ENCODE measurements at places on chromosomes 1 and 21.
A peak's percentile ranks its signal among the peaks of the same experiment; 100 is the strongest.

DNA sequence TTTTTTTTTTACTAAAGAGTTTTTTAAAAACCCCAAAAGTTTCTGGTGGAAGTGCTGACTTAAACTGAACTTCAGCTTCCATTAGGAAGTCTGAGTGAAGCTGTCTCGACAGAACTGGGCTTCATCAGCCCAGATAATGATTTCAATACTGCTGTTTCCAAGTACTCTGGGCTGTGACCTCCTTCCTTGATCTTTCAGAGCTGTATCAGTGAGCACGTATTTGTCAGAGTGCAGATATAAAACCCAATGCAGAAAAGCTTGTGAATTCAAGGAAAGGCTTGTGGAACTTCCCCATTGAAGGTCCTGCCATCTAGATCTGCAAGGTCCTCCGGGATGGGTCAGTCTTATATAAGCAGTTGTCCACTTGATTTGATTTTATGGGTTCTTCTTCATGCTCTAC is 50.1 kb upstream of the RGS21 start:
- no peak for DNase-seq

DNA sequence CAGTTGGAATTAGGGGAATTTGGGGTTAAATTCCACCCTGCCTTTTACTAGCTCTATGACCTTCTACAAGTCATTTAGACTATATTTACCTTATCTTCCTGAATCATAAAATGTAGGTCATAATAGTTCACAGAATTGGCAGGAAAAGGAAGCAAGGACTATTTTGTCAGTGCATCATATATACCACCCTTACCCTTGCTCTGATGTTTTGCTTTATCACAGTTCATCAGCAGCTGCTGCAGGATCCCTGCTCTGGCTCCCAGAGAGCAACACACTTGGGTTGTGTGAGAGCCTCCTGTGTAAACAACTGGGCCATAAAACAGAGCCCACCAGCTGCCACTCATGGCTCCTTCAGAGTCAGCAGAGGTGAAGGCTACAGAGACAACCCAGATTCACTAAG is 631.6 kb upstream of the CAMK1G start:
- no peak for DNase-seq

GRCh38 chr1:59028048-59028447 is 244.2 kb upstream of the JUN start:
- no peak for DNase-seq

DNA sequence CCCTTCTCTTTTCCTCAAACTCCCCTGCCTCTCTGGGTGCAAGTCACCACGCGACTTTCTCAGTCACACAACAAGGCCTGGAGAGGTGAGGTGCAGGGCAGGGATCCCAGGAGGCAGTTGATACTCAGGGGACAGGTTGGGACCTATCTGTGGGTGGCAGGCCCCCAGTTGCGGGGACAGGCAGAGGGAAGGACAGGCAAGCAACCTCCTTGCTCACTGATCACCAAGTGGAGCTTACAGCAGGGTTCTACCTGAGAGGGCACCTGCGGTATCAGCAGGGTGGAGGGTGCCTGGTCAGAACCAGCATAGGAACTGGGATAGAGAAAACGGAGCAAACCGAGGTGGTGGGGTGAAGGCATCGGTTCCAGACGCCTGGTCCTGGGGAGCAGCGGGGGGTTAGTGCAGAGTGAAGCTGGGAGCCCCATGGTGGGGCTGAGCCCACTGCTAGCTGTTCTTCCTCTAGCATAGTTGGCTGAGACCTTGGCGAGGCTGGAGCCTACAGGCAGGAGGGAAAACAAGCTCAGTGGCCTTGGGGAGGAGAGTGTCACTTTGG is 24.4 kb upstream of the TENT5C start:
- no peak for DNase-seq

DNA sequence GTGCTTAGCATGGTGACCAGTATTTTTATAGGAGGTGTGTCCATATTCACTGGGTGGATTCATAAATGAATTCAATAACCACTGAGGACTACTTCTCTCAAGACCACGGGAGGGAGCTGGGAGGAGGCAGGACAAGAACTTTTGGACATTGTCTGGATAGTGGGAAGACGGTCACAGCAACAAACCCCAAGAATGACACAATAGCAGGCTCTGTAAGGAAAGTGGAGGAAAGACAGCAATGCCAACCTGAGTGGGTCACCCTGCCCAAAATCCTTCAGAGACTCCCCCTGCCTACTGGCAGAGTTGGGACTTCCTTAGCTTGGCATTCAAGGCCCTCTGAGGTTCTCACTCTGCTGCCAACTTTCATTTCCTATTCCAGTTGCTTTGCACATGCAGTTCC is 42.0 kb downstream of the GLIS1 start:
- no peak for DNase-seq

DNA sequence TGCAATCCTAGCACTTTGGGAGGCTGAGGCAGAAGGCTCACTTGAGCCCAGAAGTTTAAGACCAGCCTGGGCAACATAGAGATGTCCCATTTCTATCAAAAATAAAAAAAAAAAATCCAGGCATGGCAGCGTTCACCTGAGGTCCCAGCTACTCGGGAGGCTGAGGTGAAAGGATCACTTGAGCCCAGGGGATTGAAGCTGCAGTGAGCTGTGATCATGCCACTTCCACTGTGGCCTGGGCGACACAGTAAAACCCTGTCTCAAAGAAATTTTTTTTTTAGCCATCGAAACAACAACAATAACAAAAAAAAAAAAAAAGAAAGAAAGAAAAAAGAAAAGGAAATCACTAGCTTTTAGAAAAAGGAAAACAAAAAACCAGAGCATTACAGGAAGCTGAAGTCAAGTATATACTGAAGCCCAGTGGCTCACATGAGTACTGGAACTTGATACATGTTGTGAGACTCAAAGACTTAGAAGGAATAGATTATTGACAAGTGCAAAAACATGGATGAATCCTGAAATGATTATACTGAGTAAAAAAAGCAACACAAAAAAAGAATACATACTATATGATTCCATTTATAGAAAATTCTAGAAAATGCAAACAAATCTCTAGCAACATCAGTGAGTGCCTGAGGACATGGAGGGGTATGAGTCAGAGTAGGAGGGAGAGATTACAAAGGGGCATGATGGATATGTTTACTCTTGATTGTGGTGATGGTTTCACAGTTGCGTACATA is 6.1 kb upstream of the RABGAP1L start:
- no peak for DNase-seq

GRCh38 chr21:44020551-44020950 is 8.4 kb downstream of the TRAPPC10 start:
- DNase-seq: peak; percentile 53

DNA sequence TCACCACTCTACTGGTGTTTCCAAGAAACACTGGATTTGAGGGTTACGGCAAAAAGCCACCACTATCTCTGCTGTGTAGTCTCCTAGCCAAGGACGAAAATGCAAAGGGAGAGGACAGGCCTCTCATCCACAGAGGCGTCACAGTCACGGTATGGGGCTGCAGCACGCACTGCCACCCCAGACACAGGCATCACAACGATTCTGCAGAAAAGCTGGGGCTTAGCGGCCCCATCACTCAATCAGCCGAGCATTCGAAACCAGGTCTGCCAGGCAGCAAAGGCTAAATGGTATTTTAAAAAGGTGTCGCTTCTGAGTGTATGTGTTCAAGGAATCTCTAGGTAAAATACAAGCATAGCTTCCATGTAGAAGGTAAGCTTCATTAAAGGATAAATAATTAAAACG is 1.4 kb downstream of the RIPK4 start:
- DNase-seq: no peak

GRCh38 chr1:221468546-221468945 is 273.3 kb downstream of the DUSP10 start:
- DNase-seq: no peak

GRCh38 chr1:115302390-115302961 is 35.6 kb downstream of the NGF start:
- no peak for DNase-seq

DNA sequence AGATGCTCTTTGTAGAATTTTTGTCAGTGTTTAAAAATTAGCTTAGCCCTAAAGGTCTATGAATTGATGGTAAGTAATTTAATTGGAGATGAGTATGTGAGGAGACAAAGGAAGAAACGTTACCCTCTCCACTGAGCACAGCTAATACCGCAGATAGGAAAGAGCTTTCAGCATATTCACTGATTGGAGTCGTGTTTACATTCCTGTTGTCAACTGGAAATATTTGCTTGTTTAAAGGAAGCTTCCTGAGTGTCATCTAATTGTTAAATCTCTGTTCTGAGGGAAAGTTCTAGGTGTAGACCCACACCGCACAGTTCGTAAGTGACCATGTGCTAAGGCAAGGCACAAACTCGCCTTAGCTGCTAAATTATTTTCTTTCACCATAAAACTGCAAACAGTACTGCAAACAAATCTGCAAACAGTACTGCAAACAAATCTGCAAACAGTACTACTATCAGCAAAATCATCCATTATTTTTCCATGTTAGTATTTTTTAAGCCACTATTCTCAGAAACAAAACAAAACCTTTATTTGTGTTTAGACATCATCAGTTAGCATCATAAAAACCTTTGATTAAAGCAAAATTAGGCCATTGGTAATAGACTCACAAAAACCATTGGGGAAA is 32.6 kb downstream of the TOMM20 start:
- DNase-seq: no peak

GRCh38 chr1:231724876-231725647 is 98.5 kb downstream of the DISC1 start:
- peak; percentile 85 for DNase-seq

DNA sequence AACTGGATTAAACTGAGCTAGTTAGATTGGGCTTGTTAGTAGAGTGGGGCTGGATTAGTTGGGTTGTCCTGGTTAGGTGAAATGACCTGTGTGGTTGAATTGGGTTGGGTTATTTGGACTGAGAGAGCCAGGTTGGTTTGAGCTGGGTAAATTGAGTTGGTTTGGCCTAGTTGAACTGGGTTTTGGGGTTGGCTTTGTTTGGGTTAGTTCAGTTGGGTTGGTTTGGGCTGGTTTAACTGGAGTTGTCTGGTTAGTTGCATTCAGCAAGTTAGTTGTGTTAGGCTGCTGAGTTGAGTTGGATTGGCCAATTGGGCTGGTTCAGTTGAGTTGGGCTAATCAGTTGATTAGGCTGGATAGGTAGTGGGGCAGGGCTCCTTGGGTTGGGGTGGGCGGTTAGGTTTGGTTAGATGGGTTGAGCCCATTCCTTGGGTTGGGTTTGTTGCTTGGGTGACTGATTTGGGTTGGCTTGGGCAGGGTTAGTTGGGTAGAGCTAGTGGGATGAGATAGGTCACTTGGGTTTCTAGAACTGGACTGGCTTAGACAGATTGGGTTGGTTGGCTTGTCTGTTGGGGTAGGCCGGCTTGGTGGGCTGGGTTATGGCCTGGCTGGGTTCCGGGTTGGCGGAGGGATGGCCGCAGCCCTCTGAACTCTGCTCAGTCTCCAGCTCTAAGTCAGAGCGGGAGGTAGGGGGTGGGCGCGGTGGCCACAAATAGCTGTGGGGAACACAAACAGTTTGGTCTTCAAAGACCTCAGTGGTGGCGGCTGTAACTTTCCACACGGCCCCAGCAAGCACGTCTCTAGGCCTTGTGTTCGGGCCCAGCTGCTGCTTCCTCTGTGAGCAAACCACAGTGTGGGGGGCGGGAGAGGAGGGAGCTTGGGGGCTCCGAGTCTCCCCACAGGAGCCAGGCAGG is 67.2 kb upstream of the RUNX3 start:
- no peak for DNase-seq

- DNase-seq: no peak
Observed at GRCh38 chr1:151806170-151806569, 951 bp upstream of the LINGO4 start.

GRCh38 chr1:7940745-7941436 is at the start of gene TNFRSF9:
TNFRSF9 (minus strand) TSS chr1:7940839; CDS start chr1:7939994, 845 bp downstream.
- no peak for DNase-seq

DNA sequence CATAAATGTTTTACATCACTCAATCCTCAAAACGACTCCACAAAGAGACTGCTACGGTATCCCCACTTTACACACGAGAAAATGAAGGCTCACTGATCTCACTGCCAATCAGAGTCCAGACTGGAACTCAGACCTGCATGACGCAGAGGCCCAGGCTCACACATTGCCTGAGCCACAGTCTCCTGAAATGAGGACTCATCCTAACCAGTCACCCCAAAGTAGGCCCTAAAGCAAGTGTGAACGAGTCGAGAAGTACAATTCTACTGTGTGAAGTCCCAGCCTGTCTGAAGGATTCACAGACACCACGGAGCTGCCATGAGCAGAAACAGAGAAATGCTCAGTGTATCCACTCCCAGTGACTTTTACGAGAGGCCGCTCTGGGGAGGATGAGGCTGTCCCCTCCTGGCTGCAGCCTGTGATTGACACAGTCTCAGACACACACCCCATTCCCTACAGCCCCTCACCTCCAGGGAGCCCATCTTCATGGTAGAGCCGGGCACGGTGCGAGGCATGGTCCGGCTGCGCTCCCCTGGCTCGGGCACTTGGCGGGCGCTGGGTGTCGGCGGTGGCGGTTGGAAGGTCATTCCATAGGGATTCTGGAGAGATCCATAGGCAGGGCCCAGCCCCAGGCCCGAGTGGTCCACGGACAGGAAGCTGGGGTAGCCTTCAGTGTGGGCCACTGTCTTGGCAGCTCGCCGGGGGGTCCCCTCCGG is 26.7 kb upstream of the COL16A1 start:
- DNase-seq: no peak

DNA sequence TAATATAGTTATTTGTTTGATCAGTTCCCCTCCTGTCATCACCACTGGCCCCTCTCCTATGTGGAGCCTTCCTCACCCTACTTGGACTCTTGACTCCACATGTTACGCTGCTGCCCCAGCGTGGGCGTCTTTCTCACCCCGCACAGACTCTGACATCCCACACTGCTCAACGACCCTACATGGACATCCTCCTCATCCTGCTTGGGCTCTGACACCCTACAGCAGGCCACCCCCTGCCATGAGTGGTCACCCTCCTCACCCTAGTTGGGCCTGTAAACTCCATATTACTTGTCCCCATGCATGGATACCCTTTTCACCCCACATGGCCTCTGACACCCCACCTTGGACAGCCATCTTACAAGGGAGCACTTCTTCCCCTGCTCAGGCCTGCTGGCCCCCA is 21.0 kb downstream of the TTC4 start:
- no peak for DNase-seq

GRCh38 chr1:206581571-206581981 is 30.7 kb downstream of the EIF2D start:
- no peak for DNase-seq

- DNase-seq: no peak
Observed at GRCh38 chr1:161307892-161308638, 1.7 kb downstream of the MPZ start.

GRCh38 chr21:21858502-21859334 is 860.5 kb downstream of the NCAM2 start:
- DNase-seq: no peak

GRCh38 chr1:42923367-42924081 is 35.1 kb downstream of the SLC2A1 start:
- no peak for DNase-seq
